ENCODE measurements at places on chromosomes 2 and 18.

DNA sequence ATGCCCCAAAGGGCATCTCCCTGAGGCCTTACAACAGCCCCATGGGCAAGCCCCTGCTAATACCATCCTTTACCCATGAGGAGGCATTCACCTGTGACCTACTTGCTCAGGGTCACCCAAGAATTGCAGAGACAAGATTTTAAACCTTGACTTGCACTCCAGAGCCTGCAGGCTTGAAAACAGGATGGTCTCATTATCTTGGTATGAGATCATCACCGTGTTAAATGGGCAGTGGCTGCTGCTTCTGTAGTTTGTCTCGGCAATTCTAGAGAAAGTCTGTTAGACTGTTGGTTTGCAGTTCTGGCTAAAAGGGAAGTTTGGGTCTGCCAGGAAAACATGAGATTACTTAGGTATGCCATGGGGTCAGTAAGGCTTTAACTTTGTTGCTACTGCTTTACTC, 698.9 kb downstream of the GALR1 start:
- DNase-seq, result no peak

GRCh38 chr2:101516823-101517690, 42.1 kb upstream of the RFX8 start:
- DNase-seq, result peak; percentile 8

DNA sequence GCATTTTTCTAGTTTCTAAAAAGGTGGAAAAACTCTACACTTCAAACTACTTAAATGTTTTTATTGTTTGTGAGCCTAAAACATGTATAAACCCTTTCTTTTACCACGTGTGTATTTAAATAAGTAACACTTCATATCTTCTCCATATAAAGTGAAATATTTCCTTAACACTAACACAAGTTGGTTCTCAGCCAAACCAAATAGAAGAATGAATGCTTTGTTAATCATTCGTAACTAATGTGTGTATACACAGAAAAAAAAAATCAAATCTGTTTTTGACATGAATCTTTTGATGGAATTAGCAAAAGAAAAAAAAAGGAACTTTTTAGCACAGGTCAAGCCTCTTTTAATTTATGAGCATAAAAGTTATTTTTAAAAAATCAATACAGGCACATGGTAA, 89.3 kb downstream of the EHBP1 start:
- DNase-seq, result no peak

- no peak for DNase-seq
Measured at GRCh38 chr2:160054984-160055725, 7.3 kb downstream of the PLA2R1 start.

DNA sequence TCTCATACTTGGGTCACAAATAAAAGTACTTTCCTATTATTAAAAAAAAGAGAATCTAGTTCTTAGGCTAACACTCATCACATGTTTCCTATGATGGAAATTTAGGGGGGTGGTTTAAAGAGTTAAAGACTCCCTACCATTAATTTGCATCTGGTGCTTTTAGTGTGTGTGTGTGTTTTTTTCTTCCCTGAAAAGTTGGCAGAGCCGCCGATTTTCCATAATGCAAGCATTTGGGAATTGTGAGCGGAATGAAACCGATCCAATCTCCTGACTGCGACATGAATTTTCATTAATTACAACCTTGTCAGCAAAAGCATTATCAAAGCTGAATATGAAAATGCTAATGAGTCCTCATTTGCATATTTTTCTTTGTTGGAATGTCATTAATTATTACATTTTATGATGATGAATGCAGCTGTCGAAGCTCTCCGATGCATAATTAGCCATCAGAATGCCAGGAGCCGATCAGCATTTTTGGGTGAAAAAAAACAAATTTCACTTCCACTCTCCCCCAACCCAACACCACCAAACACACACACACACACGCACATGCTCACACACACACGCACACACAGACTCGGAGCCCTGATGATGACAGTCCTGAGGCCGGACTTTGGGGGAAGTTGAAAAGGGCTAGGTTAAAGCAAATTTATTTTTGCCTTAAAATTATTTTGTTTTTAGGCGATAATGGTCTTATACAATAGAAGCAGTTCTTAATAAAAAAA, 165.4 kb downstream of the TCF4 start:
- no peak for DNase-seq

DNA sequence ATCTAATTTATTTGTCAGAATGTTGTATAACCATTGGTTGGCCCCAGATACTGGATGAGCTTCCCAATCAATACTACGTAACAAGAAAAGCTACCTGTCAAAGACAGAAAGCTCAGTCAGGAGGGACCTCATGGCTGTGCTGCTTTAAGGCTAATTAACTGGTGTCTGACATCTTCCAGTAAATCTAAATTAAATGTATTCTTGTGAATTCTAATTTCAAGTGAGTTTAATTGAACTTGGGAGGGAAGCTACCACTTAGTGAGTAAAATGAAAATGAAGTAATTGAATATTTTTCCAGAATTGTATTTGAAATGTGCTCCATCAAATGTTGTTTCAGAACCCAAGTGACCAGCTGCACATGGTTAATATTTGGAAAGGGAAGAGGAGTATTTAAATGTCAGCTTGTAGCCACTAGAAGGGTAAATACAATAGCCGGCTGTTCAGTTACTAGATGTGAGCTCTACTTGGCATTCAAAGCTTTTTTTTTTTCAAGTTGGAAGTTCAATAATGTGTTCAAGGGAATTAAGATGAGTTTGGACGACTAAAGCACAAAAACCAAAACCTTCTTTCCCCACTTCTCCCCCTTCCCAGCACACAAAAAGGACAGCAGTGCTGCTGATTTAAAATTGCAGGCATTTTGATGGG, 62.0 kb downstream of the GPR39 start:
- DNase-seq, result no peak

- no peak for DNase-seq
Measured at GRCh38 chr18:57803103-57803969, at the start of gene ATP8B1. Gene ATP8B1 (minus strand): TSS chr18:57803315. CDS start chr18:57731807, 71,508 bp downstream.

DNA sequence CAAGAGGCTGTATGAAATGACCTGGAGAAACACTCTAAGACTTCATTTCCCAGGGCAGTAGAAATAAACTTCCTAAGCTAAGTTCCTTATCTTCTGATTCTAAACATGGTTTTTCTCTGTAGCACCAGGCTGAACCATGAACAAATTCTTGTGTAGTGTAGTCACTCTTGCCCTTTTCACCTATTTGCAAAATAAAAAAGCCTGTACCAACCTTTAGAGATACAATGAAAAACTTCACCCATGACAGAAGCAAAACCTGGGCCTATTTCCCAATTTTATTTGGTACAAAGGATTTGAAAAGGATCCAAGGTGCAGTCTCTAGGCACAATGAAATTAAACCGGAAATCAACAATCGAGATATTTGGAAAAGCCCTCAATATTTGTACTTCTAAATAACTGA, 43.6 kb downstream of the POLR1A start:
- DNase-seq, result no peak

DNA sequence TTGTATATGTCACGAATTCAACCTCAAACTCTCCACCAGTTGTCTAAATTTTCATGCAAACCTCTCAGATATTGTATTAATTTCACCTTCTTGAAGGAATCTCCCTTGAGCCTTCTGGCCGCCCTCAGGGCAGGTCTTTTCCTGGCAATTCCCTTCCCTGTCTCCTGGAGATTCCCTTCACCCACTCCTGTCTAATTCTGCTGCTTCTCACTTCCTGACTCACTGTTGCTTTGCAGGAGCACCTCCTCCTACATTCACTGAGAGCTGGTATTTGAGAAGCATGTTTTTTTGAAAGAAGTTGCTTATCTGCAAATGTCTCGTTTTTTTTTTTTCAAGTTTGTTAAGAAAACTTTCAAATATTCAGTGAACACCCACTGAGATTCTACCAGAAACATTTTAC, 79.9 kb upstream of the OTOS start:
- no peak for DNase-seq

DNA sequence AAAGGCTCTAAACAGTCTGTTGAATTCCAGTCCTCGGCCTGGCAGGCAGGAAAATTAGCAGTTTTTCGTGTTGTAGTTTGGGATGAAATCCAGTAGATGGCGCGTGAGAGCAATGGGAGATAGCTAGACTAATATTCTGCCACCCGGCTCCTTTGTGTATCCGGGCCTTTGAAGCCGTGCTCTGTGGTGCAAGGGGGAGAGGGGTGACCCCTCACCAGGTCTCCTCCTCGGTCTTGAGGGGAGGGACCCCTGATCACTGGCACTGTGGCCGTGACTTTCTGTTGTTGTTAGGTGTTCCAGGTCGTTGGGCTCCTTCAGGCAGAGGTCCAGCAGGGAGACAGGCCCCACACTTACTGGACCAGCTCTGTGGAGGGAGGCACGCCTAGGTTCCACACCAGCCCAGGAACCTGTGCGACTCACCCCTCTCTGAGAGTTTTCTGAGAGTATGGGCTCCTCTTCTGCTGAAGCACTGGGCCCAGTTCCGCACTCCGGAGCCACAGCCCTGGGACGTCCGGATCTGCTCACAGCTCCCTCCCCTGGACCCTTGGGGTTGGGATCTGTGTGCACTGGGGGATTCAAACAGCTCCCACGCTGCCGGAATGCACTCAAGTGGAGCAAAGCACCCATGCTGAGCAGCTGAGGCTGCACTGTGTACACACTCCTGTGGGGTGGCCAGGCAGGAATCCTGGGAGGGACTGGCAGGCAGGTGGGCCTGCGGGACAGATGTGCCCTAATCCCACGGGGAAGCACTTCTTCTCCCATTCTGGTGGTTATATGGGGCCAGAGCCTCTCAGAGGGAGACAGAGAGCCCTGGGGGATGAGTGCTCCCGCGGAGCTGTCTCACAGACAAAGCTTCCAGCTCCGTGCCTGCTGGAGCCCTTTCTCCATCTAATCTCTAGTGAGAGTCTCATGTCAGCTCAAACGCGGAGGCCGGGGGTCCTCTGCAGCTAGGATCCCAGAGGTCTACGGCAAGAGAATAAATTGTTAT, 8.8 kb downstream of the GKN2 start:
- DNase-seq, result peak; percentile 65

GRCh38 chr2:192585418-192585817, 390.7 kb upstream of the TMEFF2 start:
- no peak for DNase-seq

DNA sequence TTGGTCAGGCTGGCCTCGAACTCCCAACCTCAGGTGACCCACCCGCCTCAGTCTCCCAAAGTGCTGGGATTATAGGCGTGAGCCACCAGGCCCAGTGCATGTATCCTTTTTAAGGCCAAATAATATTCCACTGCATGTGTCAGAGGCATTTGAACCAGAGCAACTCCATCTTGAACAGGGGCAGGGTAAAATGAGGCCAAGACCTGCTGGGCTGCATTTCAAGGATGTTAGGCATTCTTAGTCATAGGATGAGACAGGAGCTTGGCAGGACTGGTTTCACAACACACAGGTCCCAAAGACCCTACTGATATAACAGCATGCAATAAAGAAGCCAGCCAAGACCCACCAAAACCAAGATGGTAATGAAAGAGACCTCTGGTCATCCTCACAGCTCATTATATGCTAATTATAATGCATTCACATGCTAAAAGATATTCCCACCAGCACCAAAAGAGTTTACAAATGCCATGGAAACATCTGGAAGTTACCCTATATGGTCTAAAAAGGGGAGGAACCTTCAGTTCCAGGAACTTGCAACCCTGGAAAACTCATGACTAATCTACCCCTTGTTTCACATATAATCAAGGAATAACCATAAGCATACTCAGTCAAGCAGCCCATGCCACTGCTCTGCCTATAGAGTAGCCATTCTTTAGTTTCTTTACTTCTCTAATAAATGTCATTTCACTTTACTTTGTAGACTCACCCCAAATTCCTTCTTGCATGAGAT, 204.6 kb downstream of the RAB3GAP1 start:
- no peak for DNase-seq

DNA sequence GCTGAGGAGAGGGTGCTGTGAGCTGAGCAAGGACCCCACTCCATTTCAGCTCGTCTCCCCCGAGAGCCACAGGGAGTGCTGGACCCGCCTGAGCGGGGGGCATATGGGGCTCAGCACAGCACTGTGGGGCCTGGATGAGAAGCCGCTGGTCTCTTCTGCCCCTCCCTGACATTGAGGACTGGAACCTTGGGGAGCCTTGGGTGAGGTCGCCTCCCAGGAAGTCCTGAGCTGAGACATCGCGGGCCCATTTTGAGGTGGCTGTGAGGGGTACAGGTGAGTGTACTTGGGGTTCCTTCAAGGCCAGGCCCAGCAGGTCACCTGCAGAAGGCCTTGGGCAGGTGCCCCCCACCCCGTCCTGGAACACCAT, 3.1 kb upstream of the AQP12A start:
- DNase-seq, result no peak

- DNase-seq, result no peak
Measured at GRCh38 chr2:30705711-30706533, 101.3 kb downstream of the CAPN13 start.

GRCh38 chr18:56377231-56377630, 261.2 kb downstream of the TXNL1 start:
- DNase-seq, result no peak

DNA sequence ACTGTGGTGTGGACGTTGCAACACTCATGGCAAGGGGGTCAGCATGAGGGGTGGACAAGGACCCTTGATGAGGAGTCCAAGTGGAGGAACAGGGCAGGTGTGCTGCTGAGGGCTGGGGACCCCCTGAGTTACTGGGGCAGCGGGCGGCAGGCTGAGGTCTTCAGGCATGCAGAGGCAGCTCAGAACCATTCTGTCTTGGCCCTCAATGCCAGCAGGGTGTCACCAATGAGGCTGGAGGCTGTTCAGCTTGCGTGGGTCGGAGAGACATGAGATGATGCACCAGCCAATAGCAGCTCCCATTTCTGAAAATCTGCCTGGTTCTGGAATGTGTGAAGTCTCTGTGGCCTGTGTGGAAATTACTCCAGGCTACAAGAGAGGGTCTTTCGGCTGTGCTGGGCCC, 105.4 kb downstream of the INHBB start:
- no peak for DNase-seq

GRCh38 chr2:232319067-232319802, 59.3 kb upstream of the ALPP start:
- no peak for DNase-seq

DNA sequence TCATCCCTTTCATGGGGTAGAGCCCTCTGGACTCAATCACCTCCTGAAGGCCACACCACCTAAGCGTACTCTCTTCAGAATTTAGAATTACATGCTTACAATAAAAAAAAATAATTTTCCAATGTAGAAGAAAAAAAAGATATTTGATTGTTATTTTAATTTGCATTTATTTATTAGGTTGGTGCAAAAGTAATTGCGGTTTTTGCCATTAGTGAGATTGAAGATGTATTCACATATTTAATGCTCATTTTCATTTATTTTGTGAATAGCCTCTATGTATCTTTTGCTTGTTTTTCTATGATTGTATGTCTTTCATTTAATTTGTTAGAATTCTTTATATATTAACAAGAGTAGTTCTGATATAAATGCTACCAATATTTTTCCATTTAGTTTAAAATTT, 220.5 kb downstream of the RND3 start:
- DNase-seq, result no peak

DNA sequence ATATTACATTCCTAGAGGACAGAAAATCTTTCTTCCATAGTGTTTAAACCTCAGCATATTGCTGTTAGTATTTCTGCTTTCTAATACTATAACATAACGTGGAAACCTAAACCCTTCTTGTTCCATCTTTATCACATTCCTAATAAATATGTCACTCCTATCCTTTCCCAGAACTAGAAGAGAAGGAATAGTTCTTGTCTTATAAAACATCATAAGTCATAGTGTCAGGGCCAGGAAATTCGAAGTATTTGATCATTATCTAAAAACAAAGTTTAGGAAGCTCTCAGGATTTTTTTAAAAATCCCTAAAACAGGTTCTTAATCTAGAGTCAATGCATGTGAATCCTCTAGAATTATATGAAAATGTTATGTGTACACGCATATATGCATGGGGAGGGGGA, 2.0 kb downstream of the NHEJ1 start:
- no peak for DNase-seq

- no peak for DNase-seq
Measured at GRCh38 chr2:119706221-119706620, 27.2 kb downstream of the TMEM177 start.

- no peak for DNase-seq
Measured at GRCh38 chr18:74402806-74403433, 54.2 kb downstream of the DIPK1C start.
